Activated CD4-positive, CD25-positive, alpha-beta regulatory T cell treated with anti-CD3 and anti-CD28 coated beads, Interleukin-2, amount 50 U/mL, for 72 hours (primary cell): ENCODE measurements at places on chromosomes 4 and X.
A peak's percentile ranks its signal among the peaks of the same experiment; 100 is the strongest.

- no peak for DNase-seq
Measured at GRCh38 chrX:76184891-76185290, 12.0 kb downstream of the PBDC1 start.

DNA sequence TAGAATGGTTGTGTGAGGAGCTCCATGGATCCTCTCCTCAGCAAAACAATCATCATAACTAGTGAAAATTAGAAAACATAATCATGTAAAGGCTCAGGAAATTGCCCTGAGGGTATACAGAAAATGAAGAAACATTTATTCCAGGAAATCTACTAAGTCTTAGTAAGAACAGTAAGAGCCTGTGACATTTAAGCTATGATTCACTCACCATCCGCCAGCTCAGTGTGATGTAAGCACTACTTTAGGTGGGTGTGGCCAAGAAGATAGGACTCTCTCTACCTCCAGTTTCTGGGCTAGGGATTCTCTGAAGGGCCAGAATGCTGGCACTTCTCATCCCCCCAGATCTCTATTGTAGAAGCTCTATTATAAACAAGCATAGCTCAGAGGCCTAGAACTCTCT lies 147.5 kb downstream of the DLG3 start:
- DNase-seq: no peak

DNA sequence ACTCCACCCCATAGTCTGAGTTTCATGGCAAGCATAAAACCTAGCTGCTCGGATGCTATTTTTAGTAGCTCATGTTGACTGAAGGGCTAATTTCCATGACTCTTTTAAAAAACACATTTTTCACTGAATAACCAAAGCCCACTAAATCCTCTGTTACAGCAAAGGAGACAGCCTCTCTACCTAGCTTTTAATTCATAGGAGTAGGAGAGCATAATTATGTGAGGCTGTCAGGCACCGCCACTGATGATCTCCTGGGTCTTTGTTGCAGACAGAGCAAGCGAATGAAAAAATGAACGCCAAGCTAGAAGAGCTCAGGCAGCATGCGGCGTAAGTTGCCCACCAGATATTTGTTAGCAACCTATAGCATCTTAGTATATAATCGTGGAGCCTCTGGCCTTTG lies 53.5 kb downstream of the KIF4A start:
- DNase-seq: no peak

DNA sequence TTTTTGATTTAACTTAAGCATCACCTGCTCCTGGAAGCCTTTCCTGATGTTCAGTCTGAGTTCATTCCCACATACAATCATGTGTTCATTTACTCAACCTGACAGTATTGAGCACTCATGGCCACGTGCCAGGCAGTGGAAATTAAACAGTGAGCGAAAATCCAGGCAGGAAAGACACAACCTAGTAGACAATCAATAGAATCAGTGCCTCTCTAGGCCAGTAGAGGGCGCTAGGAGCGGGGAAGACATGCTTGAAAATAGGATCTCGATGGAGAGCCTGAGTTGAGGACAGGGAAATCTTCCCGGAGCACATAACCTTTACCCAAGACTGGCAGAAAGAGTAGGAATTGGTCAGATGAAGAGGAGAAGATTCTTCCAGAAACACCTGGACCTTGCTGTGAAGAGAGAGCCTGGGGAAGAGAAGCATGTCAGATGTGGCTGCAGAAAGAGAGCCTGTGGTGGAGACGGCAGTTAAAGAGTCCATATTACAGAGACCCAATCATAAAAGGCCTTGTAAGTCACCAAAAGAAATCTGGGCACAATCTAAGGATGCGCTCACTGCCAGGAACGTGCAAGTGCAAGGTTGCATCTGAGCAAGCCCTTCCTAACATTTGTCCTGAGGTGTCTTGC lies 103.5 kb downstream of the LDB2 start:
- no peak for DNase-seq

DNA sequence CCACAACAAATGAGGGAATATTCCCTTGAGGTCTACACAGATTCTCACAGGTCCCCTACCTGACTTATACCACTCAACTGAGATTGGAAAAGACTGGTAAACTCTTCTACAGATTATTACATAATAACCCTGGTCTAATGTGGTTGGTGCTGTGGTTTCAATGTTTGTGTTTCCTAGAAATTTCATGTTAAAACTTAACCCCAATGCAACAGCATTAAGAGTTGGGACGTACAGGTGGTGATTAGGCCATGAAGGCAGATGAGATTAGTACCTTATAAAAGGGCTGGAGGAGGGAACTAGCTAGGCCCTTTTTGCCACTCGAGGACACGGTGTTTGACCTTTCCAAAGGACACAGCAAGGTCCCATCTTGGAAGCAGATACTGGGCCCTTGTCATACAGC lies 84.3 kb upstream of the TAPT1 start:
- no peak for DNase-seq

GRCh38 chr4:185534866-185535611 lies at the start of gene PDLIM3:
PDLIM3 (minus strand) TSS chr4:185535507; CDS start chr4:185535434, 73 bp downstream.
- no peak for DNase-seq

- no peak for DNase-seq
Measured at GRCh38 chrX:68703369-68703768, 55.9 kb downstream of the STARD8 start.

DNA sequence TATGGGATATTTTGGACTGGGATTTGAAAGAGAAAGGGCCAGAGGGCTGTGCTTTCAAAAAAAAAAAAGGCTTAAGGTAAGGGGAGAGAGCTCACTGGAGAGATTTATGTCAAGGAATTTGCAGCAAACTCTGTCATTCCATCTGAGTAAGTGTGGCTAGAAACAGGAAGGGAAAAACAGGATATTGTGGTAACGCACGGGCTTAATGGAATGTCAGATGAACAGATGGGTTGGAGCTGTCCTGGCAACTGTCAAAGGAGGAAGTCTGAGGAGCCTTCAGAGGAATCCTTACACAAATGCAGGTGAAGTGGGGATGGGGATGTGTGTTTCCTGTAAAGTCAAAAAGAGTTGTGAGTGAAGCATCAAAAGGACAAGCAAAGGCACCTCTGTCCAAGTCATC lies 15.1 kb upstream of the NKX3-2 start:
- DNase-seq: no peak

DNA sequence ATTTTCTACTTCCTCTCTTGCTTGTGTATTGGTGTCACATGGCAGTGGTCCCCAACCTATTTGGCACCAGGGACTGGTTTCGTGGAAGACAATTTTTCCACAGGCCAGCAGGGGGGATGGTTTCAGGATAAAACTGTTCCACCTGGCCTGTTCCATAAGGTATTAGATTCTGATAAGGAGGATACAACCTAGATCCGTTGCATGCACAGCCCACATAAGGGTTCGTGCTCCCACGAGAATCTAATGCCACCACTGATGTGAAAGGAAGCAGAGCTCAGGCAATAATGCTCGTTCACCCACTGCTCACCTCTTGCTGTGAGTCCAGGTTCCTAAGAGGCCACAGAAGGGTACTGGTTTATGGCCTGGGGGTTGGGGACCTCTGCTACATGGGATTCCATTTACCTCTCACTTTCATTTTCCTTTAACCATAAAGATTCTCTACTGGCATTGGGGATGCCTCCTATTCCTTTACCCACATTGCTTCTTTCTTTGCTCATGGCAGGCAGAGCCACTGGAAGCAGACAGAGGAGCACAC lies 38.1 kb downstream of the SEC31A start:
- DNase-seq: no peak

- no peak for DNase-seq
Measured at GRCh38 chr4:1207603-1208265, 35.4 kb upstream of the SPON2 start.

- DNase-seq: no peak
Measured at GRCh38 chr4:113840861-113841260, 79.3 kb upstream of the CAMK2D start.

GRCh38 chr4:13514722-13515121 lies 29.6 kb downstream of the NKX3-2 start:
- no peak for DNase-seq

DNA sequence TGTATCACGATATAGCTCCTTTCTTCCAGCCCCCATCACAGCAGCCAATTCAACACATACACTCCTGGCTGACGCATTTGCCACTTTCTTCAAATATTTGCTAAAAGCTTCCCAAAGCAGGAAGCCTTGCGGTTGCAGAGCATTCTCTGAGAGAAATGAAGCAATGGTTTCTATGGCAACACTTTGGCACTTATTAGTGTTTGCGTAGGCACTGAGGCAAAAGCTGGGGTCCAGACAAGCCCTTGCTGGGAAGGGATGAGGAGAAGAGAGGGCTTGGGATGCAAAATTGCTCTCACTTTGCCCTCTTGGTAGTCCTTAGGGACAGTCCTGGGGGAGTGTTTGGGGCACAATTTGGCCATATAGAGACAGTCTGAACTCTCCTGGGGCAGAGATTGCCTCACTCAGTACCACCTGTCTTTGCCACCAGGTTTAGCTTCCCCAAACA lies 55.0 kb upstream of the PAK3 start:
- DNase-seq: no peak

DNA sequence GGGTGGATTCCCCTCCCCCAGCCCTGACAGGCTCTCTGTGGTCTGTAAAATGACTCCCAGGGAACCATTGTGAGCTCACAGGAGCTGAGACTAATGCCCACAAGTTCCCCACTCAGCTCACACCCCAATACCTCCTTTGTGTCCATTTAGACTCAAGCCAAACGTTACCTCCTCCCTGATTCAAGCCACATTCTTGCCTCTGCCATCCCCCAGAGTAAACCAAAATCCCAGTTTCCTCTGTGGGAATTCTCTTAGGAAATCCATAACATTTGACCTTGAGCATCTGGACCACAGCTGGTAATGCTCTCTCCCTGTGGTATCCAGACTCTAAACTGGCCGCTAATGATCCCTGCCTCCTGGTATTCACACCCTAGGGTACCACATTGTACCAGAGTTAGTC lies 26.3 kb upstream of the KDM5C start:
- no peak for DNase-seq

DNA sequence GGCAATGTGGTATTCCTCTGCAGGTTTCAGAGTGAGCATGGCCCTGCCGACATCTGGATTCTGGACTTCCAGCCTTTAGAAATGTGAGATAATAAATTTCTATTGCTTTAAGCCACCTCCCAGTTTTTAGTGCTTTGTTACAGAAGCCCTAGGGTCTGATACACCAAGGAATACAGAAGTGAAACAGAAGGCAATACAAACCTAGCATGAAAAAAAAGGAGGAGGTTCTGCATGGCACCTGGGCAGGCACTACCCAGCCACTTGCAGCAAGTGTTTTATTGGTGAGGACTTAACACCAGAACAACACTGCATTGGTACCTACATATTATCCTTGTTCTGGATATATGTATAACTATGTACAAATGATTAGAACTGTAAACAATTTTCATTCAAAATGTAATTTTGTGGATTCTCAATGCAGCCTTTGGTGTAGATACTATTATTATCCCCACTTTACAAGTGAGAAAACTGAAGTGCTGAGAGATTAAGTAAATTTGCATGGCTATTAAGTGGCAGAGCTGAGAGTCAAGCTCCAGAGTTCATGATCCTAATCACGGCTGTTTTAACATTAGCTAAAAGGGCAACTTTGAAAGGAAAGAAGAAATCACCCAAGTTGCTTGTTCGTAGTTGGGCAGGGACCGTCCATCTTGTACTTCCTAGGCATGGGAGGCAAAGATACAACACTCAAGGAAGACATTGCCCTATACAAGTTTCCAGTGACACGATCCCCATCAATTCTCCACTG lies 71.8 kb downstream of the IL21 start:
- no peak for DNase-seq

DNA sequence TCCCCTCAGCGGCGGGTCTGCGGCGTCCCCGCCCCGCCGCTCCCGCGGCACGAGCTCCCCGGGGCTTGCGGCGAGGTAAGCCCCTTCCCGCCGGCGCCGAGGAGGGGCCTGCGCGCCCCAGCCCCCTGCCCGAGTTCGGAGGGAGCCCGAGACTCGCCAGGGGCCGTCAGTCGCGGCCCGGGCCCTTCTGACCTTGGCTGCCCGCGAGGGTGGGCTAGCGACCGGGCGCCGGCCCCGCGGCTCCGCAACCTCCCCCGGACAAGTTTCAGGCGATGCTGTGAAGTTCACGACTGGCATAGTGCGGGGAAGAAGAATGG lies 554 bp downstream of the CDKL5 start:
- peak; percentile 29 for DNase-seq

GRCh38 chr4:88212253-88212561 lies 53.8 kb upstream of the ABCG2 start:
- DNase-seq: no peak

DNA sequence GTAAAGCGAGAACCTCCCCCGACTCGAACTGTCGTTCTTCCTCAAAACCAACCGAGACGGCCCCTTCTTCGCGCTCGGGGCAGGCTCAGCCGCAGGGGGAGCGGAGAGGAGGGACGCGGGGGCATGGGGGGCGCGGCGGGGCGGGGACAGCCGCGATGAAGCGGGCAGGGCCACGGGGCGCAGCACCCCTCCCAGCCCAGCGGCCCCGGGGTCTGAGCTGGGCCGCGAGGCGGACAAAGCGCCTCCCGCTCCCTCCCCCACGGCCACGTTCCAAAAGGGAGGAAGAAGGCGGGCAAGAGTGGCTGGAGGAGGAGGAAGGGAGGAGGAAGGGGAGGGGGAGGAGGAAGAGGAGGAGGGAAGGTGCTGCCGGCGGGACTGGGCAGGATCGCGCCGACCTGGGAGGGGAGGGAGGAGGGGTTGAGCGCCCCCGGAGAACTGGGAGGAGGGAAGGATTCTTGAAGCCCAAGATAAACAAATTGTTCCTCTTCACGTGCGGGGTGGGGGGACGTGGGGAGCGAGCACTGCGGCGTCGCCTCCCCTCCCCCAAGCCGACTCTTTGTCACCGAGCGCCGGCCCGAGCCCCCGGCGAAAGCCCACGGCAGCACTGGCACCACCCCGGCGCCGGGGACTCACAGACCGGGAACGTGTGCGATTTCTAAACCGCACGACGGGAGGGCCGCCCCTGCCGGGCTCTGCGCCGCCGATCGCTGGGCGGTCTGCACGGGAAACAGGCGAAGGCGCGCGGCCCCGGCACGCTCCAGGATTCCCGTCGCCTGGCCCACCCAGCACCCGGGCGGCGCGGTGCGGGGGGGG lies 2.9 kb downstream of the MAML3 start:
- peak; percentile 53 for DNase-seq

DNA sequence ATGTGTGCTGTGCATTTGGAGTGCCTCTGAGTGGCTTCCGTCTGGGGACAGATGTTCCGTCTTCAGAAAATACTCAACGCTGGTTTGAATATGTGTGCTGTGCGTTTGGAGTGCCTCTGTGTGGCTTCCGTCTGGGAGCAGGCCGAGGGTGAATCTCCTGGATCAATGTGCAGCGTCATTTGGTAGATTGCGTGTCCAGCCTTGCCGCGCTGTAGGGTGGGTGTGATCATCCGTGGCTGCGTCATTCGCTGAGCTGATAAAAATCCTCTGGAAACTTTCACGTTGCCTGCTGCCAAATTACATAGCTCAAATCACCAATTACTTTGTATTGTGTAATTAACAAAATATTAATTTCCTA lies 12.1 kb downstream of the UVSSA start:
- DNase-seq: no peak
